ENCODE measurements at places on chromosomes 11 and 22.

- DNase-seq, result no peak
These were observed 5.4 kb downstream of the LMO1 start for GRCh38 chr11:8258289-8258688.

- no peak for DNase-seq
These were observed 27.8 kb upstream of the CLNS1A start for GRCh38 chr11:77665240-77665965.

DNA sequence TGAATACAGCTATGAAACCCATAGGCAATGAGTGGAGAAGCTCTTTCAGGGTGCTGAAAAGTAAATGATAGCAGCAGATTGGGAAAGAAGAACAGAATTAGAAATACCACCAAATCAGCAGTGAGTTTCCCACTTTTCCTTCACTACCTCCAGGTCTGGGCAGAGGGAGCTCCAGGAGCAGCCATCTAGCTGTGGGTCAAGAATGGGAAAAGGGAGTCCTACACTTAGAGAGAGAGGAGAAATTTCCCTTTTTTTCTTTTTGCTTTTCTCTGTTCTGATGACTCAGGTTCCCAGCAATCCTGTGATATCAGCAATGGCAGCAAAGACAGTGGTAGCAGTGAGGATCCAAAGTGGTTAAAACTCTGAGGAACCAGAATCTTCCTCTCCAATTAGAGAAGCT is 263.9 kb downstream of the NXPE2 start:
- no peak for DNase-seq

DNA sequence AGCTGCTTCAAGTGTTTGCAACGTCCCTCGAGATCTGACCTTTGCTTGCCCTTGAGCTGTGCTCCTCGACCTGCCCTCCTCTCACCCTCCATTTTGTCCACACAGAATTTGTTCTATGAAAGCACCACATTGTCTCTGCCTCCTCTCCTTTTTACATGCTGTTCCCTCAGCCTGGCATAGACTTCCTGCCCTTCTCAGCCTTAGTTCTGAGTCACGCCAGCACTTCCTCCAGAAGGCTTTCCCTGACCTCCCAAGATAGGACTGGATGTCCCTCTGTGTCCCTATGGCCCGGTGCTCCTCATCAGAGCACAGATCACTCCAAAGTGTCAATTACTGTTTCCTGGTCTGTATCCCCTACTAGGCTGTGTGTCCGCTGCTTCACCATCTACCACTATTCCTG is 16.2 kb downstream of the JHY start:
- DNase-seq, result no peak

DNA sequence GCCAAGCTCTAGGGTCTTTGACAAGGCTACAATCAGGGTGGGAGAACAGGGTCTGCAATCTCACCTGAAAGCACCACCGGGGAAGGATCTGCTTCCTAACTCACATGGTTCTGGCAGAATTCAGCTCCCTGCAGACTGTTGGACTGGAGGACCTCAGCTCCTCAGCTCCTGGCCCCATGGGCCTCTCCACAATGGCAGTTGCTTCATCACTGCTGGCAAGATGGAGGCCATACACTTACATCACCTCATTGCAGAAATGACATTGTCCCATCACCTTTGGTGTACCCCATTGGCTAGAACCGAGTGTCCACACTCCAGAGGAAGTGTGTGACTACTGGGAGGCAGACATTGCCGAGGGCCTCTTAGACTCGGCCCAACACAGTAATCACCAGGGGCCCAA is 20.9 kb upstream of the MPPED1 start:
- DNase-seq, result no peak

- DNase-seq, result peak; percentile 57
These were observed 21.4 kb upstream of the ACER3 start for GRCh38 chr11:76839311-76839710.

DNA sequence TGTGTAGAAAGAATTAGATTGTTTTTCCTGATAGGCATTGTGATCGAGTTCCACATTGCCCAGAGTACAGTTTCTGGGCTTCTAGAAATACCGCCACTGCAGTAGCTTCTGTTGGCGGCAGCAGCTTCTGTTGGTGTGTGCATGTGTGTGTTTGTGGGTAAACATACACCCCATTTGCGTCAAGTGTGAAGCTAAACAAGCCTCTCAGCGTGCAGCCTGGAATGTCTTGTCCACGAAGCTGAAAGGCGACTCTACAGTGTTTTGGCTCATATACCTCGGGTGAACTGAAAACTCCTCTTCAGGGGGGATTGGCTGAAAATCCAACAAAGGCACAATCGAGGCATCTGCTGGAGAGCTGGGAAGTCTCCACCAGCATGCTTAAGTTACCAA is 112.0 kb upstream of the E2F8 start:
- no peak for DNase-seq

DNA sequence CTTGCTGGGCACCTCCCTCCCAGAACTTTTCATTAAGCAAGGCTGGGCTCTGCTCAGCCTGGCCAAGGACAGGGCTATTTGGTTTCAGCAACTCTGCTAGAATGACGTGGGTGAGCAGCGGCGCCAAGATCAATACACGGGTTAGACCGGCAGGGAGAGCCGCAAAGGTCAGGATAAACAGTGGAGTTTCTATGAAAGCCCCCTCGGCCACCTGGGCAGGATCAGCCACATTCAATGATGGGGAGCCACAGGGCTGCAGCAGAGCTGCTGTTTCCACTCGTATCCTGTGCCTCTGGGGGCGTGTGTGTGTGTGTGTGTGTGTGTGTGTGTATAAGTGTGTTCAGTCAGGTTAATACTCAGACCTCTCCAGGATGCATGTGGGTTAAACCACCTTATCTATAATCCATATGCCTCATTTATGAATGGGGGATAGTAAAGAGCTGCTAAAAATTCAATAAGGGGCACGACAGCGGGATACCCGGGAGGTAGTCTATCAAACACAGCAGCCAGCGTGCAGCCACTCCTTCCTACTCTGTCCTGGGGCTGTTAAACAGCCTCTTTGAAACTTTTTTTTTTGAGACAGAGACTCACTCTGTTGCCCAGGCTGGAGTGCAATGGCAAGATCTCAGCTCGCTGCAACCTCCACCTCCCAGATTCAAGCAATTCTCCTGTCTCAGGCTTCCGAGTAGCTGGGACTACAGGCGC is 34.8 kb downstream of the MYH9 start:
- no peak for DNase-seq
